ENCODE measurements at places on chromosomes 5 and 9.

GRCh38 chr9:81552581-81552991 is 136.8 kb downstream of the TLE1 start:
- DNase-seq = no peak

DNA sequence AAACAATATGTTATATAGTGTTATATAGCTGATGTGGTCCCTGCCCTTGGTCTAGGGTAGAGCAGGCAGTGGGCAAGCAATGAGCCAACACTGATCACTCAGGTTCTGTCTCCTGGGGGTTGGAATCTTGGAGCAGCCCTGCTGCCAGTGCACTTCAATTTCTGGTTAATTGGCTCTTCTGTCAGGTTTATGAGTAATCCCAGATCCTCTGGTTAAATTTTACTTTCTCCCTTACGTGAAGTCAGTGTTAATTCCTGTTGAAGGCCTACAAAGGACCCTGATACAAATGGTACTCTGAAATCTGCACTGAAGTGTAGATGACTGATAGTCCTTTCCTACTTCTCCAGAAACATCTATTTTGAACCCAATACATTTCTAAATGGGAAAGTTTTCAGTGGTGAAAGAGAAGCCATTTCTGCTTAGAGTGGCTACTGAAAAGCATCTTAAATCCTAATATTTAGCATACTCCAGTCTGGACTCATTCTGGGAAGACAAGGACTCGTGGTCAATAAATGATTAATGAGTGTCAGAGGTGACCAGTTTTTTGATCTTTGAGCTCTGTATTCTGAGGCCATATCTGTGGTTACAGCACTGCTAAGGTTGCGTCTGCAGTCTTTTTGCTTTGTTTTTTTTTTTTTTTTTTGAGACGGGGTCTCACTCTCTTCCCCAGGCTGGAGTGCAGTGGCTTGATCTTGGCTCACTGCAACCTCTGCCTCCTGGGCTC is 442.4 kb downstream of the KIF4B start:
- DNase-seq = no peak

DNA sequence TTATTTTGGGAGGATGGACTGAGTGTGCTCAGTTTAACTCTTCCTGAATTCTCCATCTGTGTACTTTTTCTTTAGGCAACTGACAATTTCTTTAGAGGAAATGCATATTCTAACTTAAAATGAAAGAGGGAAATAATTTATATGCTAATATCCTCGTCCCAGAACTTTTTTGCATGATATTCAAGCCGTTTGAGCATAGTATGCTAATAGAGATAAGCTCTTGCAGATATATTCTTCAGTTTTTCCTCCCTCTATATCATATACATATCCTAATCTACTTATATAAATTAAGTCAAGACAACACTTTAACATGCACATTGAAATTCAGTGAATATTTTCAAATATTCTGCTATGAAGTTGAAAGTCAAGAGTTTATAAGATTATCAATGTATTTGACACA is 84.7 kb downstream of the YTHDC2 start:
- no peak for DNase-seq

DNA sequence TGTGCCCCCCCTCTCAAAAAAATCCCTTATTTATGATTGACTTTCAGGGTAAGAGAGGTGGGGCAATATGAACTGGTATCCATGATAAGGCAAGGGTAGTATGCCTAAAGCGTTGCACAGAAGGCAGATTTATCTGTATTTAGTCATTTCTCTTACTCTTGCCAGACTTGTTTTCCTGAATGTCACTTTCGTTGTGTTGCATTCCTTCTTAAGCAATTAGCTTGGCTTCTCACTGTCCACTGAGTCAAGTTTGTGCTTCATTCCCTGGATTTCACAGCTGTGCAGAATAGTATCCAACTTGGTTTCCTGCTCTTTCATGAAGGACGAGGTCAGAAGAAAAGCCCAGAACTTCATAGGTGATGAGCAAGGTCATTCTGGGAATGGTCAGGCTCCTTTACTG is 301.5 kb upstream of the ACTBL2 start:
- no peak for DNase-seq

GRCh38 chr5:1522601-1523479 is 920 bp downstream of the LPCAT1 start:
- no peak for DNase-seq

DNA sequence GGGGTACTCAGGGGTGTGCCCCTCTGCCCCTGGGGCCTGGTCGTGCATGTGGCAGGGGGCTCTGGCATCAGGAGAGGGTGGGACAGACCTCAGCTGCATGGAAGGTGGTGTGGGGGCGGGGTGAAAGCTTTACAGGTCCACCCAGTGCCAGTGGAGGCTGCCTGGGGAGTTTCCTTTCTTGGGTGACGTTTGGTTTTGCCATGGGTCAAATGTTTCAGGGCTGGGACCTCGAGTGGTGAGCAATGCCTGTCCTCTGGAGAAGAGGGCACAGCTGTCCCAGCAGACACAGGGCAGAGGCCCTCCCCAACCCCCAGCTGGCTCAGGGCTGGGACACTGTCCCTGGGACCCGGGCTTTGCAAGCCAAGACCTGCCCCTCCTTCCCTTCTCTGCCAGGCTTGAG is 3.6 kb downstream of the RXRA start:
- DNase-seq = no peak

GRCh38 chr9:116060631-116061030 is 93.0 kb upstream of the PAPPA start:
- no peak for DNase-seq

DNA sequence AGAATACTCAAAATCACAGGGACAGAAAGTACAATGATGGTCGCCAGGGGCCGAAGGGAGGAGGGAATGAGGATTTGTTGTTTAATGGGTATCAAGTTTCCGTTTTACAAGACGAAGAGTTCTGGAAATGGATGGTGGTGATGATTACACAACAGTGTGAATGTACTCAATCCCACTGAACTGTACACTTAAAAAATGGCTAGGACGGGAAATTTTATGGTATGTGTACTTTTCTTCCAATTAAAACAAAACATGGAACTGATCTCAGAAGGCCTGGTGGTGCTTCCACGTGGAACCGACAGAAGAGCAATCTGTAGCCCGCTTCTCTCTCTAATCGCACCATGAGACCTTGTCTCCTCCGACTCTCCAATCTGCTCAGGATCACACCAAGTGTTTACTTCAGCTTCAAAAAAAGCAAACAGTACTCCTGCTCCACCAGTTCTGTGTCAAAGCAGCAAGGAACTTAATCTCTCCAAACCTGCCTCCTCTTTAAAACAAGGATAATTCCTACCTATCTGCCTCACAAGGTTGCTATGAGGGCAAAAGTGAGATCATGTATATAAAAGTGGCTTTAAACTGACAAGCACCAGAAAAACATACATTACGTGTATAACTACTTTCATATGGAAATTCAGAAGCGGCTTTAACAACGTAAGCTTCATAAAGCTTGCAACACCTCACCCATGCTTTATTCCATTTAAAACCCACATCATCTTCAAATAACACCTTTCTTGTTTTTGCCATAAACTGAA is 2.1 kb downstream of the ECPAS start:
- DNase-seq = no peak

DNA sequence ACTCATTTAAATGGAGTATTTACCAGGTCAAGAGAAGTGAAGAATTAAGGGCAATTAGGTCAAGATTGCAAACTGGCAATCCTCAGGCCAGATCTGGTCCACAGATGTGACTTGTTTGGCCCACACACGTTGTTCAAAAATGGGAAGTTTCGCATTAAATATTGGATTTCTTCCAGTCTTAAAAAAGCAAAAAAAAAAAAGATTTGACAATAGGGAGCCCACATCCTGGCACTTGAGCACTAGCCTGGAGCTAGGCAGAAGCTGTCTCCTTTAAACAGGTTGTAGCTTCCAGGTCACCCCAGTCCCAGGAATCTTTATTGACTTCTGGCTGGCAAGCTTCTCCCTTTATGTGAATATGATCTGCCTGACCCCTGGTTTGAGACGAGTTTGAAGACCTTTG is 520.4 kb downstream of the RAB3C start:
- no peak for DNase-seq

GRCh38 chr5:135650081-135650480 is 71.3 kb upstream of the CXCL14 start:
- no peak for DNase-seq

DNA sequence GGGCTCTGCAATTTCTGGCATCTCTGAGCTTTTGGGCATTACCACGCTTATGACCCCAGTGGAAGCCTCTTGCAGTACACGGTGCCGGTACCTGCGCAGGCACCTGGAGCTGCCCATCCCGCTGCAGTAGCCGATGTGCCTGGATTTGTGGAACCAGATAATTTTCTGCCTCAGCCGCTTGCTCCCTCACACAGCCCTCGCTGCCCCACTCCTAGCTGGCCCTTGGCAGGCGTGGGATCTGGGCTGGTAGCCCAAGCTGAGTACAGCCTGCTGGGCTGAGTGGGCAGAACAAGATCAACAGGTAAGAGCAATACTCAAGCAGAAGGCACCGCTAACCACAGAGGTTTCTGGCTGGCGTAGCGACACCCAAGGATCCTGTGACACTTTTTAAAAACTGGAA is 1808.8 kb upstream of the ACO1 start:
- DNase-seq = no peak

- no peak for DNase-seq
Observed at GRCh38 chr5:174119468-174119881, 74.0 kb downstream of the NSG2 start.

GRCh38 chr5:10880934-10881333 is 119.9 kb upstream of the DAP start:
- DNase-seq = no peak

DNA sequence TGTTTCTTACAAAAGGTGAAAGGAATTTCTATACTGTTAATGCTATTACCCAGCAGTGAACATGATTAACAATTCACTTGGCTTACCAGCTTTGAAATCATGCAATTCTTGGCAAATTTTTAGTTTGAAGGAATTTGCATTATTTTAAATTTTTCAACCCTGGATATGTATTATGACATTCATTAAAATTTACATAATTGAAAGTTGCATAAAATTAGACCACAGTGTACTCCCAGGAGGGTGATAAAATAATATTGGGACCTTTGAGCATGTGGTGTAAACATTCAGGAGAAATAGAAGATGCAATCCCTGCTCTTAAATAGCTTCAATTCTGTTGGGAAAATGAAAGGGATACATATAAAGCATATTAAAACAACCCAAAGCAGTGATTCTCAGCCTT is 412.2 kb upstream of the SGCD start:
- DNase-seq = no peak

DNA sequence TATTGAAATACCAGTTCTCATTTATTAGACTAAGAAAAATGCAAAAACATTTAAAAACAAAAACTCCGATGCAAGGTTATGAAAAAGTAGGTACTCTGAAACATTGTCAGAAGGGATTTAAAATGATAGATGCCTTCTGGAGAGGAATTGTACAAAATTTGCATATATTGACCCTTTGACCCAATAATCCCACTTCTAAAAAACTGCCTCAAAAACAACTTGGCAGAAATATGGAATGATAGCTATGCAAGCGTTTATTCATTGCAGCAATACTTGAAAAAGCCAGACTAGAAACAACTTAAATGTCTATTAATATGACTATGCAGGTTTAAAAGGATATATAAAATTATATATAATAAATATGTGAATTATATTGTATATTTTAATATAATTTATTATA is 118.4 kb downstream of the PLK2 start:
- no peak for DNase-seq

DNA sequence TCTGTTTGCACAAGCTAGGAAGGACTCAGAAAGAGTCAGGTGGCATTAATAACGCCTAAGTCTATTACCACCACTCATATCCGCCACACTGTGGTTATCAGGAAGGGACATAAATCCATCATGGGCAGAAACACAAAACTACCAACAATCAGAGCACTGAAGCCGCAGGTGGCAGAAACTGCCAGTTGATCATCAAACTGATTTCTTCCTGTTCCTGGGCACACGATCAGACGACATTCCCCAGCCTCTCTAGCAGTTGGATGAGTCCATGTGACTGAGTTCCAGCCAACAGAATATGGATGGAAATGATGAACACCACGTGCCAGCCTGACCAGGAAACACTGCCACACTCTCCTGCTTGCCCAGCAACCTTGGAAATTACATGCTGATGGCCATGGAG is 181.7 kb downstream of the ELAVL2 start:
- no peak for DNase-seq

- DNase-seq = peak; percentile 10
Observed at GRCh38 chr5:10250806-10251276, 761 bp downstream of the CCT5 start.

DNA sequence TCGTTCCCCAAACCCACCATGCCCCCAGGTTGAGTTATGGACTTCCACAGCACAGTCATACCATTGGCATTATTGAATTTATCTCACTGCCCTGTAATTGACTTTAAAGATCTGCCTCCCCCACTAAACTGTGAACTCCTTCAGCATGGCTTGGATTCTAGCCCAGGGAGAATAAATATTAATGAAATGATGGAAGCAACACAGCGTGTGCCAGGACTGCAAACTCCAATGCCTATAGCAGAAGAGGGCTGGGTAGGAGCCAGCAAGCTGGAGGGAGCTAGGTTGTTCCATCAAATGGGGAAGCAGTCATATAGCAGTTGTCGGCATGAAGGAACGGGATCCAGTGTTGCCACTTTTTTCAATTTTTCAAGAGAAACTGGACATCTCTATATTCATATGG is 69.0 kb upstream of the MSX2 start:
- no peak for DNase-seq

DNA sequence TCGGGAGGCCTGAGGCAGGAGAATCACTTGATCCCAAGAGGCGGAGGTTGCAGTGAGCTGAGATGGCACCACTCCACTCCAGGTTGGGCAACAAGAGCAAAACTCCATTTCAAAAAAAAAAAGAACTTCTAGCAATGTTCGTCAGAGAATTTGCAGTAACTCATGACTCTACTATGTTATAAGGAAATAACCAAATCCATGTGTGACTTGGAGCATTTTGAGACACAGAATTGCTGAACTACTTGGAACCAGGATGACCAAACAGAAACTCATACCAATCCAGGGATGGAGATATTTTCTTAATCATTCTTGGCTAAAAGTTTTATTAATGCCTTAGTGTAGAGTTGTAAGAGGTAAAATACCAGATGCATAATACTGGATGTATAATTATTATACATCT is 99.9 kb upstream of the BNC2 start:
- no peak for DNase-seq

DNA sequence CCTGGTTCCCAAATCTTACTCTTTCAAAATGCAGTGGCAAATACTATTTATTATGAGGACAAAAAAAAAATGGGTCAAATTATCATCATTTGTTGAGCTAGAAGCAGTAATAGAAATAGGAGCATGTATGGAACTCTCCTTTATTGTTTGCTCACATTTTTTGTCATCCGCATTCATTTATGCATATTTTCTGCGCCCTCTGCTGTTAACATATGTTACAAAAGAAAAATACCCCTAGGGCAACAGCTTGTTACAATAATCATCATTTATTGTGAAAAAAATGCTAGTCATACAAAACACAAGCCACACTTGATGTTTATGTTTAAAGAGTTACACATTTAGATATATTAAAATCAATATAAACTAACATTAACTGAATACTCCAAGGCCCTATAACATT is 328.2 kb downstream of the TUSC1 start:
- no peak for DNase-seq

All from activated T-cell treated with anti-CD3 and anti-CD28 coated beads for 24 hours (primary cell).